ENCODE measurements at places on chromosomes 7 and 10.

GRCh38 chr7:69814421-69814962 is 216.2 kb downstream of the AUTS2 start:
- DNase-seq, result no peak

- DNase-seq, result no peak
These were observed 13.9 kb downstream of the BRAT1 start for GRCh38 chr7:2541291-2542010.

DNA sequence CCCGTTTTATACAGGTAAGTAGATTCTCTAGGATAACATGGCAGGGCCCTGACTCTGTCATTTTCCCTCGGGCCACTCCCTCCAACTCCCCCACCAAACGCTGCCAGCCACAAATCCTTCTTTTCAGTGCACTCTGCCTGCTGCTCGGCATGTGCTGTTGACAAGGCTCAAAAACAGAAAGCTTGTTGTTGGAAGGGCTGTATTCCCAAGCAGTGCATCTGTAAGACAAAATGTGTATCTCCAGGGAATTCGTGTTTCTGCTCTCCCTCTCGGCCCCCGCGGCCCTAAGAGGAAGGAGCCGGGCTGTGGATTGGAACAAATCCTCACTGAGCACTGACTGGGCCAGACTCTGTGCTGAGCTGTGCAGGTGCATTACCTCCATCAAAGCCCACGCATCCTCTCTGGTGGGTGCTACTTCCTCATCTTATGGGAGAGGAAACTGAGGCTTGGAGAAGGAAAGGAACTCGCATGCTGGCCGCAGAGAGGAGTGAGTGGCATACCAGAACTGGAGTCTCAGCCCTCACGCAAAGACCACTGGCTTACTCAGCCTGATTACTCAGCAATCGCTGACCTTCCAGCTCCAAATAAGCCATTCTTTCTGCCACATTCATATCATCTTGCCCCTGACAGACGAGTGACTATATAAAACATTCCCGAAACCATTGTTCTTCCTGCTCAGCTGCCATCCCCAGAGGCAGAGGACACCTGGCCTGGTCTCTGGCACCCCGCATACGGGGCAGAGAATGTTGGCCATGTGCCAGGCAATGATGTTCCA is 33.5 kb upstream of the ENO4 start:
- DNase-seq, result no peak

DNA sequence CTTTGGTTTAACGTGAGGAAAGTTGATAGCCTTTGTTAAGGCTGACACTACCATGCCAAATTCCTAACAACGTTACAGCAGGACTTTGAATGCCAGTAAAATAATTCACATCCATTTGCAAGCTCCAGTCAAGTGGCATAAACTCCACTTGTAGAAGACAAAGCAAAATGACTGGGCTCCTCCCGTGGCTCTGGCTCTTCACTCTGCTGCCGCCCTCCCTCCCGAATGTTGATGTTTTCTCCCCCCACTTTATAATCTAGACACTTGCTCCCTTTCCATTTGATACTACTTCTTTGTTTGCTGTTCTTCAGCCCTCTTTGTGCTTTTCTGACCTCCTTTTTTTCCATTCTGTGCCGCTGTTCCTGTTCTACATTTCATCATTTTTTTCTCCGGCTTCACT is 22.8 kb upstream of the ITGB8 start:
- no peak for DNase-seq

GRCh38 chr7:37705976-37706375 is 22.4 kb downstream of the GPR141 start:
- no peak for DNase-seq

DNA sequence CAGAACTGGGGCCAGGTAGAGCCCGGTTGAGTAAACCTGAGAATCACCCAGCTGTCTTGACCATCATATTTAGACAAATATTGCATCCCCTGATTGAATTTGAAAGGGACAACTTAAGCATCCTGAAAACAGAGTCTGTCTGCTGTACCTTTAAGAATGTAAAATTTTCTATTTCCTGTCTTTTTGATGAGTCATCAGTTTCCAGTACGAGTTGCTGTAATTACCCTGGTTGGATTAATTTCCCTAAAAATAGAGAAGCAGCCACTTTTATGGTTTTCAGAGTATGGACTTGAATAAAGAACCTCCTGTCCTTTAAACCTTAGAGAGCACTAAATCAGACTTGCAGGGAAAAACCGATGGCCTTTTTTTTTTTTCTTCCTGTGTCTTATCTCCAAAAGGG is 164.6 kb upstream of the SH2B2 start:
- DNase-seq, result no peak

DNA sequence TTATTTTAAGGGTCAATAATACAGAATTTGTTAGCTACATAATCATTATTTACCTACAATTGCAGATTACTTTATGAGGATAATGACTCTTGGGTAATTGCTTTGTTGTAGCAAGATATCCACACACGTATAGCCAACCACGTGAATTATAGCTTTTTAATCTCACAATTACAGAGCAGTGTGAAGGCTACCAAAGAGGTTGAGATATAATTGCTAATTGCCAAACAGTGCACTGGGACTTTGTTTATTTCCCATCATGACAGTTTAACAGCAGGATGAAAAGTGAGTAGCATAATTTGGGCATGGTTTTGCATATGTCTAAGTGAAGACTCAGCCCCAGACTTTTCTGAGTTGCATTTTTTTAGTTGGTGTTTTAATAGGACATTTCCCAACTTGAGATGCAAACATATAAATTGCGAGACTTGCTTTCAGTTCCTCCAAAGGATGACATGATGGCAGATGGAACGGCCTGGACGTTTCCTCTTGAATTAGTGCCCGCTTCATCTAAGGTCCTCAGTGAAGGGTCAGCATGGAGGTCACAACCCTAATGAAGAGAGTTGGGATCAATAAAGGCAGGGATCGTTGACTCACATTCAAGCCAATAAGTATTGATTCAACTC is 180.7 kb upstream of the GPR26 start:
- DNase-seq, result no peak

GRCh38 chr10:100737355-100738054 is 7.9 kb upstream of the PAX2 start:
- DNase-seq, result no peak

DNA sequence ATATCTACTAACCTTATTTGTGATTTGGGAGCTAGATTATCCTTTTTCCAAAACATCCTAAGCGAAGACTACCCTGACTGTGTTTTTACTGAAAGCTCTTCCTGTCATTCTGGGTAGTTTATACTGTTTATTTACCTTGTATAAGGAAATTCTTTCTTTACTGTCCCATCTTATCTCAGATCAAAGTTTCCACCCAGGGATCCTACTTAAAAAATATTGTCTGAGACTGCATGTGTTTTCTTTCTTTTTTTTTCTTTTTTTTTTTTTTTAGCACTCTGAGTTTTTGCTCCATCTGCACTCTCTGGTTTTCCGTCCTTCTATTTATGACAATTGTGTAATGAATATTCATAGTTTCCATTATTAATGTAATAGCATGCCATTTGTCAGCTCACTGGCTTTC is 26.5 kb downstream of the CDK14 start:
- no peak for DNase-seq

DNA sequence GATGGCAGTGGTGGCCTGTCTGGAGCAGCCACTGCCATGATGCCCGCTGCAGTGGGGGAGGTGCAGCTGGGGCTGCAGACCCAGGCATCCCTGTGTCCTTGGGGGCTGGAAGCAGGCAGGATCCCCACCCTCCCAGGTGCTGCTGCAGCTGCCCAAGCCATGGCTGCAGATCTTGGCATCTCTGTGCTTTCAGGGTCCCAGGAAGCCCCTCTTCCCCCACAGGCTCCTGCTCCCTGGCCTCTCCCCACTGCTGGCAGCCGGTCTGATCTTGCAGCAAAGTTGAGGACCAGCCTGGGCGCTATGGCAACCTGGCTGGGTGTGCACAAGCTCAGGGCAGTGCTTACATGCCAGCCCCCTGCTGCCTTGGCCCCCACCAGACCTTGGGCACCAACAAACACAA is 78.5 kb downstream of the SAMD9 start:
- no peak for DNase-seq
